ENCODE measurements at places on chromosomes 4 and X.
A peak's percentile ranks its signal among the peaks of the same experiment; 100 is the strongest.

- DNase-seq, result no peak
These were observed 6.0 kb downstream of the EREG start for GRCh38 chr4:74370912-74371311.

- peak; percentile 33 for DNase-seq
These were observed 60.2 kb upstream of the PGAM4 start for GRCh38 chrX:78029663-78030062.

- no peak for DNase-seq
These were observed 102.4 kb downstream of the SLIT2 start for GRCh38 chr4:20354120-20354519.

- DNase-seq, result no peak
These were observed 95.0 kb downstream of the DGKK start for GRCh38 chrX:50375481-50376267.

DNA sequence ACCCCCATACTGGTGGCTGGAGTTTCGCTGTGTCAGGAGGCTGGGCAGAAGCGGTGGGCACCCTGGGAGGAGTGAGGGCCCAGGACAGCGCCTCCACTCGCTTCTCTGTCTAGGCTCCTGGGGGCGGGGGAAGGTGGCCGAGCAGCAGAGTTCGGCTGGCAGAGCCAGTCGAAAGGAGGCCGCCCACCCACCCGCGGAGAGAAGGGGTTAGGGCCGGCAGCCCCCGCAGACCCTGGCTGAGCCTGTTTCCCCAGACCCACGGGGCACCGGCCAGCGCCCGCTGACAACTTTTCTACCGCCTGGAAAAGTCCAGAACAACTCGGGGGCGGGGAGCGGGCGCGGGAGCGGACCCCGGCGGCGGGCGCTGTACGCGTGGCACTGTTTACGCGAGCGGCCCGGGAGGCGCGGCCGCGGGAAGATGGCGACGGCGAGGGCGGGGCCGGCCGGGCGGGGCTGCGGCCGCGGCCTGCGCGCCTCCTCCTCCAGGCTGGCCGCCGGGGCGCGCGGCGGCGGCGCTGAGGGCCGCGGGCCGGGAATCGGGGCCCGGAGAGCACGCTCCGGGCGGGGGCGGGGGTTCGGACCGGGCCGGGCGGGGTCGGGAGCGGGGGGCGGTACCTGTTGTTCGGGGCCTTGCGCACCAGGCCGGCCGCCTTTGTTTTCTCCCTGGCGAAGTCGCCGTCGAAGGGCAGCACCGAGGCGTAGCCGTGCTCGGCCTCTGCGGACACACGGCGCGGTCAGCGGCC is 628 bp downstream of the MXD4 start:
- no peak for DNase-seq

- DNase-seq, result no peak
These were observed 551.7 kb upstream of the AMOT start for GRCh38 chrX:113392355-113392754.

GRCh38 chr4:91288702-91289311 is 1015.0 kb upstream of the GRID2 start:
- no peak for DNase-seq

DNA sequence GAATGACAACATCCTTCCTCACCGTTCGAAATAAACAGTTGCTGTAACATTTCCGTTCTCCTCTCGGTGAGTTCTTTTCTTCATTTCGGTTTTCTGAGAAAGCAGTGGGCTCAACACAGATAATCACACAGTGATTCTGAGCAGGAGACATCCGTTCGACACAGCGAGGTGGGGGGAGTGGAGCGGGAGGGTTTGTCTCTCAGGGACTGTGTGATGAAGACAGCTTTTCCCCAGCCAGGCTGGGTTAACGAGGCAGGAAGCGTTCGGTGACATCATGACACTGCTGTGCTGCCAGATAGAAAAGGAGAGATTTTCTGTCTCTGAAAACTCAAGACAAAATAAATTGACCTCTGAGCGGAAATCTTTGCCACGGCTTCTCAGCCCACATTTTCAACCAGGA is 119.3 kb downstream of the CRLF2 start:
- peak; percentile 9 for DNase-seq

GRCh38 chrX:55907968-55908607 is 190.5 kb downstream of the RRAGB start:
- DNase-seq, result peak; percentile 23

DNA sequence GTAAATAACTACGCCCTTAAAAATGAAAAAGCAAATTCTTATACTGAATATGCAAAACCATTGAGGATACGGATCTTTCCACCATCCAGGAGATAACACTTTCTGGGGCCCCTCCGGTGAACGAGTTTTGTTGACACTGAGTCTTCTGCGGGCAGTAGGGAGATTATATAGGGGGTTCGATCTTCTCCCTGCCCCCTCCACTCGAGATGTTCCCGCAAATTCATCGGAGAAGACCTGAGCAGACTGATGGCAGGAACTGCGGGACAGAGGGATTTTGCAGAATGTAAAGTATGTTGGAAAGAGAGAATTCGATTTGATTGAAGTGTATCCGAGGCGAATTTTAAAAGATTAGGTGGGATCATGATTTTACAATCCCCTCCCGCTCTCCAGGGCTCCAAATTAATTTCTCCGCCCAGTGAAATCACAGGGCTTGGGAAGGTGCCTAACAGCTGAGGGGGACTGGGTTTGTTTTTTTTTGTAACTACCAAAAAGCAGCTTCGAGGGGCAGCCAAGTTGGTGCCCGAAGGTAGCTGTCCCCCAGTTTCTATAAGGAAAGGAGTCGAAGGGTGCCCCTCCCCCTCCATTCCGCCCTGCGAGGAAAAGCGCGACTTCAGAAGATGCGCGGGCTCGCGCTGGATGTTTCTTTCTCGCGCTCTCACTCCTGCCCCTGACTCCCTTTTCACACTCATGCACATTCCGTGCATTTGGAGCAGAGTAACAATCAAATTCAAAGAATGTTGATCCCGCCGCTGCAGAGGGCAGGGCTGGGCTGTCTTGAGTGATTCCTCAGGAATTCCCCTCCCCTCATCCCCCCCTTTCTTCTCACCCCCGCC is 1.2 kb downstream of the TMEM255A start:
- peak; percentile 14 for DNase-seq

GRCh38 chr4:76035141-76035540 is 729 bp downstream of the CXCL11 start:
- DNase-seq, result no peak

GRCh38 chr4:138052806-138053632 is 189.1 kb downstream of the SLC7A11 start:
- DNase-seq, result no peak

GRCh38 chr4:82644734-82645126 is 82.9 kb upstream of the TMEM150C start:
- DNase-seq, result no peak

GRCh38 chr4:147855571-147856009 is 123.7 kb downstream of the ARHGAP10 start:
- no peak for DNase-seq

- no peak for DNase-seq
These were observed 100.2 kb upstream of the OTUD4 start for GRCh38 chr4:145280541-145280940.

- DNase-seq, result no peak
These were observed 324.6 kb downstream of the BCOR start for GRCh38 chrX:39773150-39773549.

- no peak for DNase-seq
These were observed 5.5 kb downstream of the SAT1 start for GRCh38 chrX:23788521-23788920.

- DNase-seq, result no peak
These were observed 28.3 kb downstream of the FAT1 start for GRCh38 chr4:186695392-186695791.

DNA sequence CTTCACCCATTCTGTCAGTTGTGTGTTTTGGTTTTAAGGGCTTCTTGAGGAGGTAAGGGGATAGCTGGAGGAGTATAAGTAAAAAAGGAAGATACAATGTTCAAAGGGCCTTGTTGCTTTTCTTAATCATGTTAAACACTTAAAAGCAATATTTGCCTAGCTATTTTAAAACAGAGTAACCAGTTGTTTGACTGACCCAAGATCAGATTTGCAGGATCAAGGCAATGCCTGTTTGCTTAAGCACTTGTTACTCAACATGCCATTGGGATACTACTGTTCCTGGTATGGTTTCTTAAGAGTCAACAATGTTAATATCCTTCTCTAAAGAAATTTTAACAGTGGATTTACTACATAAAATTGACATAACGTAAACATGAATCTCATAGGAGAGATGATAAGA is 2.6 kb downstream of the DCLK2 start:
- DNase-seq, result no peak

DNA sequence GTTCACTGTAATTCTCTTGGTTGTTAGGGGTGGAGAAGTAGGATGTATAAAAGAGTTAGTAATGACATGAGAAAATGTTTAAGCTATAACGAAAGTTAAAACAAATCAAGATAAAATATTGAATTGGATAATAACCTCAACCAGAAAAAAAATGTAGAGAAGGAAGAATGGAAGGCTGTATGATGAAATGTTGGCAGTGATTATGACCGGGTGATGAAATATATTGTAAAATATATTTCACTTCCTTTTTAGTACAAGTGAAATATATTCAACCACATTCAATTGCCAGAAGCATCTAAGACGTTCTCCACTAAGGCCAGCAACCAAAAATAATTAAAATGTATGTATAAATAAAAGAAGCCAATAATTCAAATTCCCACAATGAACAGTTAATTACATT is 309.3 kb upstream of the FGF13 start:
- DNase-seq, result no peak

GRCh38 chr4:110540982-110541451 is 65.1 kb downstream of the ENPEP start:
- no peak for DNase-seq

DNA sequence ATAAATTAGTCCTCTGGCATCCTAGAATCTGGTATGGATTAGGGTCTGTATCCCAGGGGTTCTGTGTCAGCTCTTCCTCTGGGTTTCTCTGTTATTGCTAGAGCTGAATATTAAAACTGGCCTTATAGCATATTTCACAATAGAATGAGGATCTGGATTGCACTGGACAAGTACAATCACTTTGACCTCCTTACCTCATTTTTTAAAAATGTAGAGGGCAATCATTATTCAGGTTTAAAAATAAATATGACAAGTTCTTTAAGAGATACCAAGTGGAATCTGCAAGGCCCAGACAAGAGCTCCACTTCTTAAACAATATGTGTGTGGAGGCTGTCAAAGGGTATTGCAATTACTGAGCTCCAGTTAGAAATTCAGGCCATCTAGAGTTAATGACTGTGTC is 1.4 kb downstream of the PALLD start:
- no peak for DNase-seq

- no peak for DNase-seq
These were observed 101.6 kb downstream of the FBXO8 start for GRCh38 chr4:174181827-174182226.

- DNase-seq, result no peak
These were observed 13.1 kb upstream of the KIAA0232 start for GRCh38 chr4:6769233-6769988.

DNA sequence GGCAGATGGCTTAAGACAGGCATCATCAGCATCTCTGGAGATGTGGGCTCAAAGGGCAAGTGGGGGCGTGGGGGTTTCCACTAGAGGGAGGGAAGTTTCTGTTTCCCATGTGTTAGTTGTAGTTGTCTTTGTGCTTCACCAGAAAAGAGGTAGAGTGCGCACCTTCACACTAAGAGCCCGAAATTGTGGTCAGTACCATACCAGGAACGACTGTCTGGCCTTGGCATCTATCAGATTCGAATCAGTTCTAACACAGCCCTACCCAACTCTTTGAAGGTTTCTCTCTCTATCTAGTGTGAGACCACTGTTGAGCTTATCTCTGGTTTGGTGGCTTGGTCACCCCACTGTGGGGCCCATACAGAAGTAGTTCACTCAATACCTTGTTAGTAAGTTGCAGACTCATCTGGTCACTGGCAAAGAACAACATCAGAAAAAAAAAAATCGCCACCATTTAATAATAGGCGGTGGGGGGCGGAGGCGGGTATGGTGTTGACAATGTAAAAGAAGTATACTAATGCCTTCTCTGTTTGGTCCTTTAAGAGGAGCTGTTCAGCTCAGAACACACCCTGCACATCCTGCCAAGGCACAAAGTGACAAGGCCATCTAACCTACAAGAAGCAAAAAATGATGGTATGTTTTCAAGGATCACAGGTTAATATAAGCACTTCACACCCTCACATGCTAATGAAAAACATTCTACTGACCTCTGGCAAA is 71.1 kb downstream of the NYX start:
- no peak for DNase-seq

- no peak for DNase-seq
These were observed 1028.3 kb downstream of the DMD start for GRCh38 chrX:32183066-32183465.

DNA sequence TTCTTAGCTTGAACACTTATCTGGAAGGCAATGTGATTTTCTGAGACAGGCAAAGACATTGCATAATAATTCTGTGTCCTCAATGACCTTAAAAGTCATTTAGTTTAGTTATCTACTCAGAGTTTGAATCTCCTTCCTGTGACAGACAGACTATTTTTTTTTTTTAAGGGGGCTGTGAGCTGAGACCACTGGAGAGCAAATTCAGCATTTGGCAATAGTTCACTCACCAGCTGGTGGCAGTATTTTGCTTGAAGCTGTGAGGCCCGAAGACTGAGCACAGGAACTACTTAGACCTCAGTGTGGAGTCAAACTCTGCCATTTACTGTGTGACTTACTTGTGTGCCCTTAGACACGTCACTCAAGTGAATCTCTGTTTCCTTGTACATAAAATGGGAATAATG is 22.9 kb upstream of the CPE start:
- DNase-seq, result peak; percentile 60
